Fibroblast of the conjunctiva (primary cell): ENCODE measurements at places on chromosomes 3 and 15.

DNA sequence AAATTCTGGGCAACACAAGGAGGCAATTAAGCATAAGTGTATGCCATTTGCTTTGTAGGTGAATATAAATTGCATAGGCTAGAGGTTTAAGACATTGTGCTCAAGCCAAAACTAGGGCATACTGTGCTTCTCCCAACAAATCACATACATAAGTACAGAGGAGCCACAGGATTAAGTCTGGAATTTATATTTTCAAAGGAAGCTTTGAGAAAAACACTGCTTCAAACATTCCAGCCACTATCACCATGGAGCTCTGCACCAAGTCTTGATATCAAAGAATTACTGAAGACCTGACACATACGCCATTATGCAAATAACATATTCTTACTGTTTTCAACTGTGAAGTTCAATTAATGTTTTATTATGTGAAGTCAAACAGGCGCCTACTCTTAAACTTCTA, 119.4 kb upstream of the NPHP3 start:
- DNase-seq = no peak

DNA sequence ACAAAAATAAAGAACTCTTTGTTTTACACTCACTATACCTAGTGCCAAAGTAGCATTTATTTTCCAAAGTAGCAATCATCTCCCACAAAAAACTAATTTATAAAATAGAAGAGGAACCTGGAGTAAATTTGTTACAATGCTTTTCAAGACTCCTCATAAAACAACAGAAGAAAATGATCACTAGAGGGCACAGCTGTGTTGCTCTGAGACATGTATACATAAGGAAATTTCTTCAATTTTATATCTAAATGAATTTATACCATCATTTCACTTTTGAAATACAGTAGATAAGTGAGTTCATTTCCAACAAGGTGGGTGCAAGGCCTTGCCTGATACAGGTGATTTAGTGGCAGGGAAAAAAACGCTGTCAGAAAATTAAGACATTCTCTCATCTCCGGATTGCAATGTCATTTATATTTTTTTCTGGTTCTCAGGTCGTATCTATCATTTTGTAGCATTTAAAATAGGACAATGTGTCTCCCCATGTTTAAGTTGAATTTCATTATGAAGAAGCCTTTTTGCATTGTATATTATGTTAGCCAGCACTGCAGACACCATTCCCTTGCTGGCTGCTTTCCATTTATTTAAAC, 25.3 kb upstream of the ARHGEF26 start:
- peak; percentile 28 for DNase-seq

DNA sequence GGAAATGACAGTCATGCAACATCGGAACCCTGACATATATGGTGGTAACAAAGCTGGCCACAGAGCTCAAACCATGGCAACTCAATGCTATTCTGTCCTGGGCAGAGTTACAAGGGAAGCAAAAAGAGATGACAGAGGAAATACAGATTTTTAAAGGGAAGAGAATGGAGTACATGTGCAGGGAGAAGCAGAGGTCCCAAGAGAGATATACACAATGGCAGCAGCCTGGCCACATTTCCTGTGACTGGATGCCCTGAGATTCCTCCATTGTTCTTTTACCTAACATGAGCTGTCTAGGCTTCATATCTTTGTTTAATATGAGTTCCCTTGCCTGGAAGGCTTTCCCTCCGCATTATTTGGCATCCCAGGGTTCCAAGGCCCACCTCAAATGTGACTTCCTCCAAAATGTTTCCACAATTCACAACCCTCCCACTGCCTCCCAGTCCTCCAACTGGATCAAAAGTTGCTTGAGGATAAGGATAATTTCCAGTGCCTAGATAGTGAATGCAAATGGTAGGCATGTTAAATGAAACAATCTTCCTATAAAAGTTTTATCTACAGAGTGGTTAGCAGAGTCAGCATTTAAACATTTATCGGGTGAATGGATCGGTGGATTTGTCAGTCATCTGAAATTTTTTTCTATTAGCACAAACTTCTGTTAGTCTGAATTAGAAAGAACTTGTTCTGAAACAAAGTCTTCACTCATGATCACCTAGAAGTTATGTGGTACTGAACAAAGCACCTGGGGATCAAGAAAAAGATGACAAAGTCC, 86.2 kb downstream of the DHX30 start:
- no peak for DNase-seq

DNA sequence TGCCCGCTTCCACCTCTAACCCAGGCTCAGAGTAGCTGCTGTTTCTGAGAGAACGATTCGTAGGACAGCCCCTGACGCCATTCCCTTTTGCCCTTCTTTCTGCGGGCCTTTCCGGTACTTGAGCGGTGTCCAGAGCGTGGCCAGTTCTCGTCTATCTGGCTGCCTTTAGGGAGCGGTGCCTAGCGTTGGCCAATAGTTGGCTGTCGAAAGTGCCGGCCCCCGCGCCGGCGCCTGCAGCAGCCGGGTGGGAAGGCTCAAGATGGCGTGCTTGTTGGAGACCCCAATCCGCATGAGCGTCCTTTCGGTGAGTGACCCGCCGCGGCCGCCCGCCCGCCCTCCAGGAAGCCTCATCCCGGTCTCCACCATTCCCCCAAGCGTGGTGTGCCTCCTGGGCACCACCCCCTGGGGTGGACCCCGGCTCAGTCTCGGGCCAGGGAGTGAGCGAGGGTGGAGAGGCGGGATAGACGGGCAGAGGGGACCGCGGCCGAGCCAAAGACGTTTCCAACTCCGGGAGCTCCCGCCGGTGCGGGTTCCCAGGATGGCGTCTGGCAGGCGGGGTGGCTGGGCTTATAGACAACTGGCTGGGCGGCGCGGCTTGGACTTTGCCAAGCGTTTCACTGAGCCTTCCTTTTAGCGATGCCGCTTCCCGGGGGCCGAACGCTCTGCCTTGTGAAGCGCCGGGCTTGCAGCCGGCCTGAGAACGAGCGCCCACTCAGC, at the start of gene ARMC8:
ARMC8 (plus strand) TSS at position 6 of the 717 bp plus-strand sequence; CDS start at position 260, 254 bp downstream.
- no peak for DNase-seq

DNA sequence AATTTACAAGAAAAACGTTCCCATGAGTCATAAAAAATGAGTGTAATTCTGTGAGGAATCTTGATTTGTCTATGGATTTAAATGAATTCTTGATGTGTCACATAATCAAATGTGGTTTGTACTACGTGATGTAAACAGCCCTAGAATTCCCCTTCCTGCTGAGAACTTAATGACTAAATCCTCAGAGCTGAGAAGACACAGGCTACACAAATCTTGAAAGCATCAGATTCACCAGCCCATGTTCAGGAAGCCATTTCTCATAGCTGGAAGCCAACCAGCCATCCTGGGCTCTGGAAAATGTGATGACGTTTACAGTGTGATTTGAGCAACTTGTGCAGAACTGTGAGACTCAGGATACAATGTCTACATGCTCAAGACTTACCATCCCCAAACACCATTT, 193.7 kb upstream of the MME start:
- DNase-seq = peak; percentile 84

DNA sequence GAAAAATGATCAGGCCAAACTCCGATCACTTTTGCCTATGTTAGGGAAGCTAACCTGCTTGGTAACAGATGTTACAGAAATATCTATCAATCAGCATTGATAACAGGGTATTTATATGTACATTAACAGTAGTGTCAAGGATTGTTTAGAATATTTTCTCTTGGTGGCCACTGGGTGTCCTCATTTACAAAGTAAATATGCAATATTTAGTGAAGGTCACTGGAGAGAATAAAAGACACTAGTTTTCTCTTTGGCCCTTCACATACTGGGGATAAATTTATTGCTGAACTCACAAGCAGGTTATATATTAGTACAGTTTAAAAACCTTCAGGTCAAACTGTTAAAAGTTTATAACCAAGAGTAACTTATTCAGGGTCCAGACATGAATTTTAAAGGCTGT, 69.0 kb downstream of the TIGIT start:
- DNase-seq = peak; percentile 31

- no peak for DNase-seq
These were observed 976.6 kb downstream of the FHIT start for GRCh38 chr3:60274646-60275045.

DNA sequence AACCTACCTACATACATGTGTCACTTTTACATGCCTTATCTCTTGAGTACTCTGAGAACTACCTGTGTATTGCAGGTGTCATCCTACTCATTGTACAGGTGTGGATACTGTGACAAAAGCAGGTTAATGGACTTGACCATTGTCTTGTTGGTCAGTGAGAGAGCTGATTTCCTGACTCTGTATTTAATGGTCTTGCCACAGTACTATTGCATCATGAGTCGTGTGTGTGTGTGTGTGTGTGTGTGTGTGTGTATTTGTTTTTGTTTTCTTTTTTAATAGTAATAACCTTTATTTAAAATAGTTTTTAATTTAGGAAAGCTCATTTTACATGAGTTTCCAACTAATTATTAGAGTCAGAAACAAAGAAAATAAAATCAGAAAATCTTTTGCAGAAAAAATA, 7.7 kb downstream of the SELENOT start:
- no peak for DNase-seq

GRCh38 chr15:90306560-90306959, 41.1 kb downstream of the NGRN start:
- no peak for DNase-seq

DNA sequence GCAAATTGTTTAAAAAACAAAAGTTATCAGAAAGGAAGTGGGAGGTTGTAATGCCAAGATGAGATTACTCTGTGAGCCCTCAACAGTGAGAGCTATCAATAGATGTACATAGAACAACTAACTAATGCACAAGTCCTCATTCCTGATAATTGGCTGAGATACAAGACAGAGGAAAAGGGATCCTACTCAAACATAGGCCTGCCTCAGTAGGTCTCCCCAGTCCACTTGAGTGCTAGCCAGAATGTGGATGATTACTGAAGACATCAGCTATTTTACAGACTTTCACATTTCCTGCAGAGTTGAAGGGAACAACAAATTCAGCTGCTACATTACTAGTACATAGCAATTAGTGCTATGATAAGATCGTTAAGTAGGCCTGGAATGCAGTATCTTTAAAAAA, 981.9 kb downstream of the TUSC7 start:
- DNase-seq = no peak

- no peak for DNase-seq
These were observed 279.8 kb downstream of the FOXP1 start for GRCh38 chr3:71303627-71304200.

DNA sequence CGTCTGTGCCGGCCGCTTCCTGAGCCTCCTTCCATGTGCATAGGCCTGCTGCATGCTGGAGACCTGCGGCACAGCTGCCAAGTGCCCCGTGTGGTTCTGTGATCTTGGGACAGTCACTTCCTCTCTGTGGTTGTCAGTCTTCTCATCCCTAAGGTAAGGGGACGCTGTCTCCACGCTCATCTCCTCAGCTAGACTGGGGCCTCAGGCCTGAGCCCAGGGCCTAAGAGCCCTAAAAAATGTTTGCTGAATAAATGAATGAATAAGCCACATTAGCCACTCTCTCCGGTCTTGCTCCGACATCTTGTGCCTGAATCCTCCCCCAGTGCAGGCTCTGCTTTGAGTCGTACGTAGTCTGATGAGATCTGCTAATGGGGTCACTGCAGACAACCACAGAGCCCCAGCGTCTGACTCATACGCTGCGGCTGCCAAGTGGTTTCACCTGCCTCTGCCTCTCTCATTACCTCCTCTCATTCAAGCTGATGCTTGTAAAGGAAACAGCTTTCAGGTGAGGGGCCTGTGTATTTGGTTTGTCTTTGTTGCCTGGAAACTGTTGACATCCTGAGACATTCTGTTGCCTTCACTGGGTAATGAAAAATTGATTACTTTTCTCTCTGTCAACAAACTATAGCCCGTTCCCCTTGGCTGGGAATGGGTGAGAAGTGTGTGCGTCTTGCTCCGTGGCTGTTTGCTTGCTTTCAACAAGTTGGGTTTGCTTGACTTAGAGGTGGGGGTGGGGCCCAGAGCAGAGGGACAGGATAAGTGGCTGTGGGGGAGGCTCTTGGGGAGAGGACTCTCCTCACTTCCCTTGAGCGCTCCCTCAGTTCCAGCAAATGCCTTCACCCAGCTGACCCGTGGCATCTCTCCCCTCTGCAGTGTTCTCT, 15.9 kb downstream of the RPLP1 start:
- DNase-seq = no peak

GRCh38 chr3:177758126-177758525, 560.8 kb upstream of the TBL1XR1 start:
- DNase-seq = peak; percentile 40

GRCh38 chr15:77010312-77010686, 15.4 kb downstream of the PSTPIP1 start:
- no peak for DNase-seq

GRCh38 chr3:81406318-81406717, 355.1 kb downstream of the GBE1 start:
- no peak for DNase-seq

GRCh38 chr15:47293466-47294162, 423.7 kb upstream of the SEMA6D start:
- DNase-seq = peak; percentile 94

DNA sequence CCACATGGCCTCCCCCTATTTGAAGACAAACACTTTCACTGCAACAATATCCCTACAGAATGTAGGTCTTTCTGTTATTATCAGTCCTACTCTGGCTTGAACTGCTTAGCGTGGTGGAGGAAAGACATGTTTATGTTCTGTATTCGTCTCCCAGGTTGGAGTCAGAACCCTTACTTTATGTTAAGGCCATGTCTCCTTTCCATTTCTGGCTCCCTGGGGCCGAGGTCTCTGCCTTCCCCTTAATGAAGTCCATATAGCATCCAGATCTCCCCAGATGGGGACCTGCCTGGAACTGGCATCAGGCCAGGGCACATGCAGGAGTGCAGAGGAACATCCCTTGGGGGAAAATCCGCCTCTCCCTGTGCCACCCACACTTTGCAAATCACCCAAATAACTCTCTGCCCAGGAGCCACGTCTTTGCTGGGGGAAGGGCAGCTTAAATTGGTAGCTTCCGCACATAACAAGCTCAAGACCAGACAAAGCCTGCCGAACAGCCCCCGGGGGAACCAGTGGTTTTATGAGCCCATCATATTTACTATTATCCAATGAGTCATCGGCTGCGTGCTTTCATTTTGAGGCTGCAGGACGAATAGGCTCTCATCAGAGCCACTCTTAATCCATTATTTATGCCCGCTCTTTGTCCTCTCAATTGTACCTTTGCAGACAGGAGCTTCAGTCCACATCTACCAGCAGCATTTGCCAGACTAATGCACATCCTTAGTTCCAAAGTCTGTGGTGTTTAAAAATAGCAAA, 237.0 kb downstream of the UACA start:
- peak; percentile 34 for DNase-seq

GRCh38 chr15:82999905-83000671, 11.4 kb downstream of the C15orf40 start:
- peak; percentile 55 for DNase-seq
